Activated CD8-positive, alpha-beta memory T cell treated with anti-CD3 and anti-CD28 coated beads for 1 hour (primary cell): ENCODE measurements at places on chromosomes 12 and 14.

GRCh38 chr14:99745307-99745951 is 47.8 kb upstream of the EML1 start:
- DNase-seq: no peak

- no peak for DNase-seq
Observed at GRCh38 chr14:103030741-103031565, 26.4 kb downstream of the CDC42BPB start.

DNA sequence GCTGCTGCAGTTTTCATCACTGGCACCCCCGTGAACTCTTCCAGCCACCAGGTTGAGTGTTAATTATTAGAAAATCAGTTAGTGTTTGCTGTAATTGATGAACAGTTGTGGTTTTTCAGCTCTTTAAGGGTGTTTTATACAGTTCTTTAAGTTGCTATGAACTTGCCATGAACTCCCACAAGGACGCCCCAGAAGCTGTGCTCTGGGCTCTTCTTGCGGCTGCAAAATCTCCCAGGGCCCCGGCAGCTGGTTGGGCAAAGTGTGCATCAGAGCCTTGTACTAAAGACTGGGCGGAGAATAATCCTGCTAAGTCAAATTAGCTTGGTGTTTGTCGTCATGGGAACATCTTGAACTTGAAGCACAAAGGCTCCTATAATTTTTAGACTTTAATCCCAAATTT is 82.2 kb downstream of the EML1 start:
- no peak for DNase-seq

DNA sequence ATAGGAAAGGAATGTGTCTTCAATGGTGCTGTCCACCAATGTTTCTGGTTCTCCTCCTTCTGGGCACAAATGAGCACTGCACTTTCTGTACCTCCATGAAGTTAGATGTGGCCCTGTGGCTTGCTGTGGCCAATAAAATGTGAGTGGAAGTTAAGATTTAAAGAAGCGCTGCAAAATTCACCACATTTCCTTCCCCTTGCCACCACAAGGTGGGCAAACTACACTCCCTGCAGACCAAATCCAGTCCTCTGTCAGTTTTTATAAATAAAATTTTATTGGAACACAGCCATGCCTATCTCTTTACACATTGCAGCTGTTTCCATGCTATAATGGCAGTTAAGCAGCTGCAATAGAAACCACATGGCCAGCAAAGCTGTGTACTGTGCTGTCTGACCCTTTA is 141.4 kb upstream of the TMPO start:
- DNase-seq: no peak
